ENCODE measurements at places on chromosomes 1 and 21.

DNA sequence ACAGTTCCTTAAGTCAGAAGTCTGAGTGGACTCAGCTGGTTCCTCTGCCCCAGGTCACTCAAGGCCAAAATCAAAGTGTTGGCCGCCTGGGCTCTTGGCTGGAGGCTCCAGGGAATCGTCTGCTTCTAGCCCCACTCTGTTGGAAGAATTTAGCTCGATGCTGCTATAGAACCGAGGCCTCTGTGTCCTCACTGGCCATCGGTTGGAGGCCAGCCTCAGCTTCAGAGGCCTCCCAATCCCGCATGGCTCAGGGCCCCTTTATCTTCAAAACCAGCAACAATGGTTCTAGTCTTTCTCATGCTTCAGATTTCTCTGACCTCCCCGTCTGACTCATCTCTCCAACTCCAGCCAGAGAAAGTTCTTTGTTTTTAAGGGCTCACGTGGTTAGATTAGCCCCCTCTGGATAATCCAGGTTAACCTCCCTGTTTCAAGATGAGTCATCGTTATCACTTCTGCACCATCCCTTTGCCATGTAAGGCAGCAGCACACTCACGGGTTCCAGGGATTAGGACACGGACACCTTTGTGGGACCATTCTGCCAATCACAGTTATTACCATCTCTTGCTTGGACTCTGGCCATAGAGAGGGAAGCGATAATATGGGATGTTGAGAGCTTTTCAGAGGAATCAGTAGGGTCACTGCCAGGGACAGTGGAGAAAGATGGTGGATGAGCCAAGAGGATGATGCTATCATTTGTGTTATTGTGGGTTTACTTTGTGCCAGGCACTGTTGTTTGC is 13.6 kb downstream of the FHAD1 start:
- H3K27me3 ChIP-seq, result peaks cover 51% of the 10 kb centered on the region
- DNase-seq, result no peak

- H3K27me3 ChIP-seq, result no peaks in the 10 kb centered on the region
- H3K4me1 ChIP-seq, result peaks cover 12% of the 10 kb centered on the region
- no peak overlapping the region for H3K27ac ChIP-seq
- H3K4me3 ChIP-seq, result no peak overlapping the region
- no peaks in the 10 kb centered on the region for H3K36me3 ChIP-seq
Observed at GRCh38 chr21:35220301-35220700, 171.2 kb upstream of the RUNX1 start.

- no peak overlapping the region for H3K4me3 ChIP-seq
- no peaks in the 10 kb centered on the region for H3K27me3 ChIP-seq
- H3K4me1 ChIP-seq, result peaks cover 34% of the 10 kb centered on the region
- DNase-seq, result no peak
- no peak overlapping the region for H3K27ac ChIP-seq
Observed at GRCh38 chr1:6852136-6852890, 67.1 kb downstream of the CAMTA1 start.

- no peak overlapping the region for H3K27ac ChIP-seq
- H3K4me3 ChIP-seq, result no peak overlapping the region
- DNase-seq, result no peak
- H3K4me1 ChIP-seq, result peaks cover 6% of the 10 kb centered on the region
Observed at GRCh38 chr1:2105781-2106524, 55.7 kb downstream of the PRKCZ start.

- H3K36me3 ChIP-seq, result no peaks in the 10 kb centered on the region
- H3K4me3 ChIP-seq, result peak overlapping the region; percentile 72
- peaks cover 9% of the 10 kb centered on the region for H3K27me3 ChIP-seq
Observed at GRCh38 chr1:151472856-151473731, 13.8 kb upstream of the POGZ start.

- H3K4me1 ChIP-seq, result no peaks in the 10 kb centered on the region
- H3K4me3 ChIP-seq, result no peak overlapping the region
- no peaks in the 10 kb centered on the region for H3K36me3 ChIP-seq
- no peak for DNase-seq
Observed at GRCh38 chr1:57262472-57262871, 161.4 kb downstream of the DAB1 start.

GRCh38 chr21:20968391-20968790 is 29.8 kb upstream of the NCAM2 start:
- no peaks in the 10 kb centered on the region for H3K4me1 ChIP-seq
- H3K4me3 ChIP-seq, result no peak overlapping the region
- no peak for DNase-seq
- H3K36me3 ChIP-seq, result no peaks in the 10 kb centered on the region

DNA sequence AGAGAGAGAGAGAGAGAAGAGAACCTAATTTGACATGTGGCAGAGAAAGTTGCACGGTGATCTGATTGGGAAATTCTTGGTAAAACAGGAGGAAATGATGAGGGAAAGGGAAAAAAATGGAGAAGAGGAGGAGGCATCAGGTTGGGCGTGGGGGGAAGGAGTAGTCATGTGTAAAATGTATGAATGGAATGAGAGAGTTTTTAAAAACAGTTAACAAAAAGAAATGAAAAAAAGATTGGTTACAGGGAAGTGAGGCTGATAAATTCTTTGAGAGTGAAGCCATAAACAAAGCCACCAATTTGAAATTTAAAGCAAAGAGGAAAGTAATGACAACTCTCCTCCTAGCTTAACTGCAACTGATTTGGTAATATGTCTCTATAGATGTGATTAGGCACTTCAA is 409.2 kb downstream of the USH2A start:
- H3K27ac ChIP-seq, result no peak overlapping the region
- no peaks in the 10 kb centered on the region for H3K36me3 ChIP-seq
- H3K4me1 ChIP-seq, result no peaks in the 10 kb centered on the region
- H3K4me3 ChIP-seq, result no peak overlapping the region

Data from naive B cell (primary cell).